IMR-90 (cell line): ENCODE measurements at places on chromosomes 4 and X.

GRCh38 chr4:89906777-89907521 is 12.3 kb downstream of the MMRN1 start:
- DNase-seq = no peak

DNA sequence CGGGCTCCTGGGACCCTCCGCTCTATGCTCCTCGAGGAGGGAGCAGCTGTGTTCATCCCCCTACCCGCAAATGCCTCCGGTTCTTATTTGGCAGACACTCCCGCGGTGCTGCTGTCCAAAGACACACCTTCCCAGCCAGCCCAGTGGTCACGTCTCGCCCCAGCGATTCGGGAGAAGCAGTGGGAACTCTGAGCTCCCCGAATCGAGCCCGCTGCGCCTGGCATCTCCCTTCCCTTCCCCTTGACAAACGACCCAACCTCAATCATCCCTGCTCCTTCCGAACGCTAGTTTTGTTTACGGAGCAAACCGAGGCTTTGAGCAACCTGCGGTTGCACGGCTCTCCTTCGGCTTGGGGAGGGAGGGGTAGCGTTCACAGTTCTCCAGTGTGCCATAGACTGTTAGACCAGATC is 317 bp upstream of the FRMPD4 start:
- DNase-seq = no peak

DNA sequence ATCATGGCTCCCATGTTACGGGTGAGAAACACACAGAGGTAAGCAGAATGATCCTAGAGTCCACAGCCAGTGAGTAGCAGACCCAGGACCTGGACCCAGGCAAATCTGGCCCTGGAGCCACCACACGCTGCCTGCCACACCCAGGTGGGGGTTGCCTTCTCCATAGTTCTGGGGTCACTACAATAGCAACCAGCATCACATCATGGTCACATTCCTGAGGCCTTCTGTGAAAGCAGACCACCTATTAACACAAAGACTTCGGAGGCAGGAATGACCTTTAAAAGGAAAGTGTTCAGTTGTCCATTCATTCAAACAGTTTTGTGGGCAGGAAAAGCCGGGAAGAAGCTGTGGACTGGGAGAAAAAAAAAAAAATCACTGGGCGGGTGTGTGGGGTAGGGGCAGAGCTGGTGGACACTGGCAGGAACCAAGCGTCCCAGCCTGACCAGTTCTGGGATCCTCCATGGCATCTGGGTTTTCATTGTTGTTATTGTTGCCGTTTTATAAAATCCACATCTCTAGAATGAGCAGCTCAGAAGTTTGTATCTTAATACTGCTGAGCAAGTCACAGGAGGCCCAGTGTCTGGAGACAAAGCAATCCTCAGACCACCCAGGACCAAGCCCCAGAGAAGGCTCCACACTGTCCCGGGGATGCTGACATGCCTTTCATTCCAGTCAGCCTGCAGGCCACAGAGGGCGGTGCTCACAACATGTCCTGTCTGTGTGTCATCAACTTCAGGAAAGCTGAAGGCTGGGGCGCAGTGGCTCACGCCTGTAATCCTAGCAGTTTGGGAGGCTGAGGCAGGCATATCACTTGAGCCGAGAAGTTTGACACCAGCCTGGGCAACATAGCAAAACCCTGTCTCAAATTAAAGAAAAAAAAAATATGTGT is 67.0 kb downstream of the SEL1L3 start:
- peak; percentile 83 for DNase-seq

DNA sequence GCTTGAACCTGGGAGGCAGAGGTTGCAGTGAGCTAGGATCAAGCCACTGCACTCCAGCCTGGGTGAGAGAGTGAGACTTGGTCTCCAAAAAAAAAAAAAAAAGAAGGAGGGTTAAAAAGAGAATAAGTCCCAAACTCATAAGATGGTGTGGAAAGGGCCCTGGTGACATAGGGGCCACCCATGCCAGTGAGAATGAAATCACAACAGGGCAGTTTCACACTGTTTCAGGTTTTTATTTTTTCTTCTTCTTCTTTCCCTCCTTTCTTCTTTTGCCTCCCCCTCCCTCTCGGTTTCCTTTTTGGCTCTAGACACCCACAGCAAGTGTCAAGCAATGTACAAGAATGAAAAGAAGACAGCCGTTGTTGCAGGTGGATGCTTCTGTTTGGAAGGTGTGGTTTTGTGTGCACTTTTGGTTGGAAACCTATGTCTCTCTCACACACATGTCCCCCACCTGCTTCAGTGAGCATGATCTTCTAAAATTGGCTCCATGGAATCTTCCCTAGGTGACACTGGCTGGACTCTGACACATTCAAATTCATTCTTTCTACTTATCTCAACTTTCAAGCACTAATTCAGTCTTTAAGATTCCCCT is 14.4 kb upstream of the TLR8 start:
- DNase-seq = no peak

DNA sequence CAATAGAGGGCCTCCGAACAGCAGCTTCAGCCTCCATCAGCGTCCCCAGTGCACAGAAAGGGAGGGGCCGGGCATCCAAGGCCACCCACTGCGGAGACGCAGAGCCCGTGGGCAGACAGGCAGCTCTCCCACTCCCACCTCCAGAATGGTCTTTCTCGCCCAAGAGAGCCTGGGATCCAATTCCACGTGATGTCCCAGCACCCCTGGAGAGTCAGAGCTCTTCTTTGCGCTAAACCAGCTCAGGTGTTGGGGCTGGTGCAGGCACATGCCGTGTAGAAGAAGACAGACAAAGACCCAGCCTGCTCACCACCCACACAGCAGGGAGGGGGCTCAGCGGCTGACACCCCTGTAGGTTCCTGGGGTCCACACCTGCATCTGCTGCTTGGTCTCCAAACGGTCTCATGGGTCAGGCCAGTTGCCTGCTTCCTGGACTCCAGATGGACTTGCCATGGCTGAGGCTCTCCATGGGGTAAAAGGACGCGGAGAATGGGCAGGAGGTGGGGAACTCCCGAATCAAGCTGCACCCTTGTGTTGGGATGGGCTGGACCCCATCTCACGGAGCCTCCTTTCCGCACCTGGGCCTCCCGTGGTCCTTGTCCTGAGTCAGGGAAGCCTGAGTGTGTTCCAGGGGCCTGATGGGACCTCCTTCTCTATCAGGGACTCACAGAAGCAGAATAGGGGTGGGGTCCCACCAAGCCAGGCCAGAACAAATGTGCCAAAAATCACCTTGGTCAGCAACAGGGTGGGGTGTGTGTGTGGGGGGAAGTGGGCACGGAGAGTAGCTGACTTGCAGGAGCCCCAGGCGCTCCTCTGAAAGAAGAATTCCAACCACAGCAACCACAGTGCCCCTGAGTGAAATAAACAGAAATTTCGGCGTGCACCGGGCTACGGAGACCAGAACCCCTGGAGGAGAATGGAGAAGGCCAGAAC is 11.6 kb upstream of the ASMTL start:
- no peak for DNase-seq

GRCh38 chr4:172547724-172548123 is 620.9 kb upstream of the GALNT7 start:
- no peak for DNase-seq

- DNase-seq = peak; percentile 19
Observed at GRCh38 chr4:163048447-163048846, 118.2 kb downstream of the NAF1 start.
